HFFc6 (cell line): ENCODE measurements at places on chromosomes 11 and 22. TPM values are rescaled to one million over a fixed set of nuclear protein-coding genes. Genes with fewer than 3 reads are reported as not detected.
A peak's percentile ranks its signal among the peaks of the same experiment; 100 is the strongest.

Gene ZNF214
- total RNA-seq: 1.1 to 2.7 TPM (median 1.3 TPM) in 3 replicates

Gene KIAA1671
- total RNA-seq: 1.4 to 5.0 TPM (median 4.4 TPM) in 3 replicates

Gene VPS51
- total RNA-seq: 71.2 to 85.4 TPM (median 71.8 TPM) in 3 replicates

Gene ZDHHC8
- 96.8 and 108 TPM in 2 replicates for total RNA-seq

Gene CARD16
- total RNA-seq: 8.9 and 12.8 TPM in 2 replicates

Gene SPCS2
- total RNA-seq: 137 to 153 TPM (median 152 TPM) in 3 replicates

Gene NXPE4
- not detected in 2 replicates for total RNA-seq

Gene SLC22A12
- not detected in 3 replicates for total RNA-seq

DNA sequence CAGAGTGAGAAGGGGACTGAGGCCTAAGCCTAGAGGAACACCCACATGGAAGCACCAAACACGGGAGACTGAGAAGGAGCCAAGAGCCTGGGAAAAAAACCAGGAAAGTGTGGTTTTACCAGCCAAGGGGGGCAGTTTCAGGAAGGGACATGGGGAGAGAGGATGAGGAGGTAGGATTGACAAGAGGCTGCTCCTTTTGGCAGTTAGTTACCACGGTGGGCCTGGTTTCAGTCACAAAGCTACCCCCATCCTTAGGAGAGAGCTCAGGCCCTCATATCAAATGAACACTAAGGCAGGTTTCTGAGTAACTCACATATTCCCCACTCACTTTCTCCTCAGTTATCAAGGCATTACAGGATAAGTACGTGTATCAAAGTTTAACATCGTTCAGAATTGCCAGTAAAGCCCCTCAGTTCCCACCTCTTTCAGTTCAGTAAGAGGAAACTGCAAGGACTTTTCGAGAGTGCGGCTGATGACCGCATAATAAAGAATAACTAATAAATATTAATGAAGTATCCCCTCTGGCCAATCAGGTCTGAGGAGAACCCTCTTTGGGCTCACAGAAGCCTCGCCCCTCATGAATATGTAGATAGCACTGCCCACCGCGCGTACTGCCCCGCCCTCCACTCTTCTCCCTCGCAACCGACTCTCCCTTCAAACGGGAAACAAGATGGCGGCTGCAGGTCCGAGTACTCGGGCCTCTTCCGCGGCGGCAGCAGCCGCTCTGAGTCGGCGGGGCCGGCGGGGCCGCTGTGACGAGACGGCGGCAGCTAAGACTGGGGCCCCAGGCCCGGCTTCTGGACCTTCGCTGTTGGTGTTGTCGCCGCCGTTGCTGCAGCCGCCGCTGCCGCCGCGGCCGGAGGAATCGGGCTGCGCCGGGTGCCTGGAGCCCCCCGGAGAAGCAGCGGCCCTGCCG is at the start of gene RNF169:
Gene RNF169, plus strand, starts transcription at position 639 of the 916 bp plus-strand sequence. Its CDS starts 32 bp downstream, at position 671.
- H3K4me3 ChIP-seq: peak within 1 kb of the TSS; percentile 96
- peaks cover 5% of the 10 kb centered on the region for H3K27me3 ChIP-seq
- H3K4me1 ChIP-seq: peaks cover 42% of the 10 kb centered on the region

DNA sequence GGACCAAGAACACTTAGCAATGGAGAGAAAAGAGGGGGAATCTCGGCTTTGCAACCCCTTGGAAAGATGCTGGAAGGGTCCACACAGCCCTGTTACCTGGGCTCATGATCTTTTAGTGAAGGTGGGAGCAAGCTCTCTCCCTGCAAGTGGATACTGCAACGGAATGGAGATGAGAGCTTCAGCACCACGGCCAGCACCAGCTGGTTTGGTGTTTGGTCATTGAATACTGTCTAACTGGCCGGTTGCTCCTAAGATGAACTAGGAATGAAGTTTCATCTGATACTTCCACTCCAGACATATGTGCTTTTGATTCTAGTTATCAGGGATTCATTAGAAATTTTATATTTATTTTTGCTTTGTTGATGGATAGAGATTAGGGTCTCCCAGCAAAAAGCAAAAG is 16.3 kb downstream of the HTR3A start:
- no peak overlapping the region for H3K27ac ChIP-seq
- DNase-seq: peak; percentile 6
- no peaks in the 10 kb centered on the region for H3K36me3 ChIP-seq
- H3K27me3 ChIP-seq: peaks cover 14% of the 10 kb centered on the region
- no peak overlapping the region for H3K4me3 ChIP-seq

DNA sequence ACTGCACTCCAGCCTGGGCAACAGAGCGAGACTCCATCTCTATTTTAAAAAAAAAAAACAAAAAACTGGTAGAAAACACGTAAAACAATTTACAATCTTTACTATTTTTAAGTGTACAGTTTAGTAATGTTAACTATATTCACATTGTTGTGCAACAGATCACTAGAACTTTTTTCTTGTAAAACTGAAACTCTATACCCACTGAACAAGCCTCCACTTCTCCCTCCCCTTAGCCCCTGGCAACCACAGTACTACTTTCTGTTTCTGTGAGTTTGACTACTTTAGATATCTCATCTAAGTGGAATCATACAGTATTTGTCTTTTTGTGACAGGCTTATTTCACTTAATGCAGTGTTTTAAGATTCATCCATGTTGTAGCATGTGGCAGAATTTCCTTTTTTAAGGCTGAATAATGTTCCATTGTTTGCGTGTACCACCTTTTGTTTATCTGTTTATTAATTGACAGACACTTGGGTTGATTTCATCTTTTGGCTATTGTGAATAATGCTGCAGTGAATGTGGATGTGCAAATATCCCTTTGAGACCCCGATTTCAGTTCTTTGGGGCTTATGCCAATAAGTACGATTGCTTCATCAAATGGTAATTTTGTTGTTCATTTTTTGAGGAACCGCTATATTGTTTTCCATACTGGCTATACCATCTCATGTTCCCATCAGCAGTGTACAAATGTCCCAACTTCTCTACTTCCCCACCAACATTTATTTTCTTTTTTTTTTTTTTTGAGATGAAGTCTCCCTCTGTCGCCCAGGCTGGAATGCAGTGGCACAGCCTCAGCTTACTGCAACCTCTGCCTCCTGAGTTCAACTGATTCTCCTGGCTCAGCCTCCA is 11.0 kb downstream of the DDB2 start:
- H3K4me3 ChIP-seq: no peak overlapping the region
- H3K4me1 ChIP-seq: peaks cover under 1% of the 10 kb centered on the region; the same call in 1 of the 2 replicates
- no peaks in the 10 kb centered on the region for H3K27me3 ChIP-seq
- H3K27ac ChIP-seq: peak overlapping the region; percentile 48; the same call in 1 of the 2 replicates
- peaks cover 22% of the 10 kb centered on the region for H3K36me3 ChIP-seq
- DNase-seq: no peak

- no peak for DNase-seq
- H3K4me1 ChIP-seq: peaks cover 13% of the 10 kb centered on the region
- peaks cover 7% of the 10 kb centered on the region; the same call in 1 of the 2 replicates for H3K36me3 ChIP-seq
- H3K27me3 ChIP-seq: no peaks in the 10 kb centered on the region; the same call in 1 of the 2 replicates
- no peak overlapping the region for H3K4me3 ChIP-seq
Observed at GRCh38 chr11:78815831-78816230, 241.2 kb upstream of the NARS2 start.

DNA sequence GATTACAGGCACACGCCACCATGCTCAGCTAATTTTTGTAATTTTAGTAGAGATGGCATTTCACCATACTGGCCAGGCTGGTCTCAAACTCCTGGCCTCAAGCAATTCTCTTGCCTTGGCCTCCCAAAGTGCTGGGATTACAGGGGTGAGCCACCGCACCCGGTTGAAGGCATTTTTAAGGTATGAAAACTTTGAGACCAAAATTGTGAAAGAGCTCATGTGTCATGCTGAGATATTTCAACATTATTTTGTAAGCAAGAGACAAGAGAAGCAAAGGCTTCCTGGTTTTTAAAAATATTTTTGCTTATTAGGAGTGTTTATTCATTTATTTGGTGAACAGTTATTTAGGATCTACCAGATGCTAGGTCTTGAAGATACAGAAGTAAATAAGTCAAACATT is 6.8 kb downstream of the NHERF4 start:
- no peak overlapping the region for H3K4me3 ChIP-seq
- no peak for DNase-seq
- H3K4me1 ChIP-seq: peaks cover 15% of the 10 kb centered on the region

DNA sequence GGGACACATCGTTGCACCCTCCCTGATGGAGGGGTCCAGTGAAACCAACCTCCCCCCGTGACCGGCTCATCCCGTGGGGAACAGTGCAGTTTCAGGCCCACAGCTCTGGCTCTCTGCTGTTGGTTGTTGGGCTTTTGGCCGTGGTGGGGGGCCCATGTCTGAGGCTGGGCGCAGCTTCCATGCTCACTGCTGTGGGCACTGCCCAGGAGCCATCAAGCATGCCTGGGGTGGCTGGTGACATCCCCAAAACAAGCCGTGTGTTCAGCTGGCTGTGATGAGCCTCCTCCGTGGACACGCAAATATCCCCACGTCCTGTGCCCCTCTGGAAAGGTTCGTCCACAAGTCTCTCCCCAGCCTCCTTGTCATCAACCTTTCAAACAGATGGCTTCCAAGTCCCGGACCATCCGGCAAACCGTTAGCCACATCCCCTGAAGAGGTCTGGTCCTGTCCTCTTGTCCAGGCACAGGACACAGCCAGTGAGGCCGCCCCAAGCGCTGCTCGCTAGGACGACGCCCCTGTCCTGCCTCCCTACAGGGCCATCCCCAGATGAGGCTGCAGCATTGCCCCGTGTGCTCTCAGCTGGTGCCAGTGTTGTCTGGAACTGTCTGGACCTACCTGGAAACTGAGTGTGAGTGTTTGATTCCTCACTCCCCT is 29.4 kb upstream of the BRSK2 start:
- peaks cover 34% of the 10 kb centered on the region for H3K27me3 ChIP-seq
- DNase-seq: no peak
- no peaks in the 10 kb centered on the region for H3K36me3 ChIP-seq
- H3K4me1 ChIP-seq: no peaks in the 10 kb centered on the region; the same call in 1 of the 2 replicates

GRCh38 chr11:3970108-3970507 is 114.6 kb downstream of the STIM1 start:
- no peak for DNase-seq
- no peak overlapping the region for H3K4me3 ChIP-seq
- no peak overlapping the region for H3K27ac ChIP-seq
- H3K36me3 ChIP-seq: peaks cover 5% of the 10 kb centered on the region; the same call in 1 of the 2 replicates

DNA sequence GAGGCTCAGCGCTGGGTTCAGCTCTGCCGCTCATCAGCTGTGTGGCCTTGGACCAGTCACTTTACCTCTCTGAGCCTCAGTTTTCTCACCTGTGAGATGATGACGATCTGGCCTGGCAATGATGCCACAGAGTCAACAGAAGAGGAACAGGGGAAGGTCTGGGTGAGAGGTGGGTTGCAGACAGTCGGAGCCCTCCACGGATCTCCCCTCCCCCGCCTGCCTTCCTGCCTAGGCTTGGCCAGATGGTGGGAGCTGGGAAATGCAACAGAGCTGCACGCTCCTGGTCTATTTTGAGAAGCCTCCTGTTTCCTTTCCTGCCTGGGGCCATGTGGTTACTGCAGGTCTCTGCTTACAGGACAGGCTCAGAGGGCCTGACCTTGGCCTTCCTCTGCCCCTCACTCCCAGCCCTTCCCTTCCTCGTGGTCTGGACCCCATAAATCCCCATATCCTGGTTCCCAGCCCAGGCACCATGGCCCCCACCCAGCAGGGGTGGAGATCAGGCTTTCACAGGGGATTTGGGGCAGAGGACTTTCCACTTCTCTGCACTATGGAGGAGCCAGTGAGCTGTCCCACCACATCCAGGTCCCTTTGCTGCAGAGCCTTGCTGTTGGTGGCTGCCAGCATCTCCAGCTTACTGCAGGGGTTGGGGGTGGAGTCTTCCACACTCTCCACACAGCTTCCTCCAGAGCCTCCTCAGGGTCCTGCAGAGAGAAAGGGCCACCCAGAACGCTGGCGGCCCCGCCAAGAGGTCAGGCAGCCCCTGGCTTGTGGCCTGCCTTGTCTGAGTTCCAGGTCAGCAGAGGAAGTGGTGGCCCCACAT is 46.9 kb downstream of the C11orf96 start:
- DNase-seq: no peak
- peaks cover 5% of the 10 kb centered on the region for H3K27me3 ChIP-seq
- no peaks in the 10 kb centered on the region for H3K36me3 ChIP-seq
- H3K27ac ChIP-seq: no peak overlapping the region
- H3K4me1 ChIP-seq: peaks cover 42% of the 10 kb centered on the region

- H3K27me3 ChIP-seq: no peaks in the 10 kb centered on the region
- peaks cover 25% of the 10 kb centered on the region for H3K4me1 ChIP-seq
- H3K4me3 ChIP-seq: no peak overlapping the region
- no peak overlapping the region for H3K27ac ChIP-seq
- H3K36me3 ChIP-seq: peaks cover 6% of the 10 kb centered on the region; the same call in 1 of the 2 replicates
- DNase-seq: no peak
Observed at GRCh38 chr22:46851941-46852340, 89.5 kb downstream of the TBC1D22A start.

GRCh38 chr11:31437742-31438435 is 68.2 kb downstream of the DNAJC24 start:
- peaks cover 30% of the 10 kb centered on the region for H3K4me1 ChIP-seq
- peak overlapping the region; percentile 62 for H3K27ac ChIP-seq
- DNase-seq: peak; percentile 75
- no peak overlapping the region for H3K4me3 ChIP-seq

DNA sequence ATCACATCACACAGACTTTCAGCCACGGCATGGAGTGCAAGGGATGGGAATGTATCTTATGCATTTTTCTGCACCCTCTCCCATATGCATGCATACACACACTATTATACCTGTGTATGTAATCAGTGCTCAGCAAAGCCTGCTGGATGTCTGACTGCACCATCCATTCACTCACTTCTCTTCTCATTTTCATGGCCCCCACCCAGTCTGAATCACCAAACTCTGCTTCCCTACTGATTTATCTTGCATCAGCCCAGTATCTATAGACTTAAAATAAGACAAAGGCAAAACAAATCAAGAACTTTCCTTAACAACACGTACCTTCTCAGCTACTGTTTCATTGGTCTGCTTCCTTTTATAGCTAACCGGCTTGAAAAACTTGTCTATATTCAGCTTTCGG is 21.6 kb downstream of the DBX1 start:
- DNase-seq: no peak
- peaks cover 7% of the 10 kb centered on the region for H3K27me3 ChIP-seq
- H3K36me3 ChIP-seq: no peaks in the 10 kb centered on the region
- peaks cover 19% of the 10 kb centered on the region for H3K4me1 ChIP-seq
- H3K4me3 ChIP-seq: no peak overlapping the region
- no peak overlapping the region for H3K27ac ChIP-seq

DNA sequence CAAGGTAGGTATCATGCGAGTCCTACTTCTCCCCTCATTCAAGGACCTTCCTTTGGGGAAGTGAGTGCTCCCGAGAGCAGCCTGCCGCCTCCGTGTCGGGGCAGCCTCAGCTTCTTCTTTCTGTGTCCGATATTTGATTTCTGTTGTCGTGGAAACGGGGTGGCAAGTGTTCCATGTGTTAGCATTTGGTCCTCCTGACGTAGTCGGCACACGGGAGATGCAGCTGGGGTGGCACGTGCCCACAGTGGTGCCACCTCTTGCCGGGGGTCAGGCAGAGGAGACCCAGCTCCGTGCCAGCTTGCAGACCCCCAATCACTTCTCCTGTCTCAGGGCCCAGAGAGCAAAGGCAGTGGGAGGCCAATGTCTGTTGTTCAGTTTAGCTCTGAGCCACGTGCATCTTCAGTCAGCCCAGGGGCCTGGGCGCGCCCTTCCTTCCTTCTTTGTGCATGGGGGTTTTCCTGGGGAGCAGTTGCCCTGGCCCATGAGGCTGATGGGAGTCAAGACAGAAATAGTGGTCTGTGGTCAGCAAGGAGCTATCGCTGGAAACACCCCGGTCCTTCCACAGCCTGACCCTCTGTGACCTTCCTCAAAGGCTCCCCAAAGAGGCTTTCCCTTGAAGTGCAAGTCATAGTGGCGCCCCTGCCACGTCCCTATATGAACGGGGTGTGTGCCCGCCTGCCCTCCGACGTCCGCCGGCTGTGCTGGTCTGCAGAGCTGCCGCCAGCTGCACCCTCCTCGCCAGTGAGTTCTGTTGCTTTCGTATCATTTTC is 44.5 kb downstream of the PARVB start:
- H3K27me3 ChIP-seq: no peaks in the 10 kb centered on the region; the same call in 1 of the 2 replicates
- no peak for DNase-seq
- no peaks in the 10 kb centered on the region for H3K4me1 ChIP-seq
- H3K27ac ChIP-seq: no peak overlapping the region
- H3K4me3 ChIP-seq: no peak overlapping the region
